ENCODE measurements at places on chromosomes 16 and 17.
A peak's percentile ranks its signal among the peaks of the same experiment; 100 is the strongest.

- DNase-seq: peak; percentile 64
These were observed 8.2 kb downstream of the RHBDF2 start for GRCh38 chr17:76492989-76493501.

DNA sequence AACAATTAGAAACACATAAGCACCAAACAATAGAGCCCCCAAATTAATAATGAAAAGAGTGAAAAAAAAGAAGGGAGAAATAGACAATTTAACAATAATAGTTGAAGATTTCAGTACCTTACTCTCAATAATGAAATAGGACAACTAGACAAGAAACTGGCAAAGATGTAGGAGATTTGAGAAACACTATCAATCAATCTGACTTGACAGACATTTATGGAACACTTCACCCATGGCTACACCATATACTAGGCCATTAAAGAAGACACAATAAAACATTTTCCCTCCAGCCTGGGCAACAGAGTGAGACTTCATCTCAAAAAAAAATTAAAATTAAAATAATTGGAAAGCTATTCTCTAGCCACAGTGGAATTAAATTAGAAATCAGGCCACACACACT, 5.0 kb upstream of the DUS1L start:
- no peak for DNase-seq

GRCh38 chr16:66551788-66552285, 539 bp upstream of the CKLF start:
- DNase-seq: no peak

- no peak for DNase-seq
These were observed 18.7 kb upstream of the IL34 start for GRCh38 chr16:70627696-70628095.

GRCh38 chr16:15053904-15054303, 2.0 kb downstream of the NTAN1 start:
- no peak for DNase-seq

GRCh38 chr16:12239226-12239625, 262.7 kb downstream of the SNX29 start:
- no peak for DNase-seq

GRCh38 chr16:72234387-72234786, 62.4 kb upstream of the PMFBP1 start:
- DNase-seq: no peak

- DNase-seq: no peak
These were observed 43.3 kb downstream of the TIMM22 start for GRCh38 chr17:1040216-1040600.

GRCh38 chr17:49344914-49345313, 17.1 kb downstream of the ZNF652 start:
- DNase-seq: no peak

GRCh38 chr17:17919169-17920107, 52.8 kb downstream of the TOM1L2 start:
- peak; percentile 64 for DNase-seq

GRCh38 chr16:56075732-56076388, 115.4 kb upstream of the GNAO1 start:
- DNase-seq: no peak

DNA sequence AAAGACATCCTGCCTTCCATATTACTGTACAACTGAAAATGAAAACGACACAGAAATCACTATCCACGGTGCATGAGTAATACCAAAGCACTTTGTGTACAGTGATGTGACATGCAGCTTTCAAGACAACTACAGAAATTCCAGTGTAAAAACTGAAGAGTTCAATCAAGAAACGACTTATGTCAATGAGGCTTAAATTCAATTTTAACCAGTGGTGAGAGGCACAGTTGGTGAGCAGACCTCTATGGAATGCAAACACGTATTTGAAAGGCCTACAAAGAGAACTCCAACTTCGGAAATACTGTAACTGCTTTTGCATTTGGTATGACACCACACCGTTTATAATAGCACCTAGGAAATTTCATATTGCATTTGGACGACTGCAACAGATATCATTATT, 87.6 kb downstream of the USP31 start:
- DNase-seq: no peak

DNA sequence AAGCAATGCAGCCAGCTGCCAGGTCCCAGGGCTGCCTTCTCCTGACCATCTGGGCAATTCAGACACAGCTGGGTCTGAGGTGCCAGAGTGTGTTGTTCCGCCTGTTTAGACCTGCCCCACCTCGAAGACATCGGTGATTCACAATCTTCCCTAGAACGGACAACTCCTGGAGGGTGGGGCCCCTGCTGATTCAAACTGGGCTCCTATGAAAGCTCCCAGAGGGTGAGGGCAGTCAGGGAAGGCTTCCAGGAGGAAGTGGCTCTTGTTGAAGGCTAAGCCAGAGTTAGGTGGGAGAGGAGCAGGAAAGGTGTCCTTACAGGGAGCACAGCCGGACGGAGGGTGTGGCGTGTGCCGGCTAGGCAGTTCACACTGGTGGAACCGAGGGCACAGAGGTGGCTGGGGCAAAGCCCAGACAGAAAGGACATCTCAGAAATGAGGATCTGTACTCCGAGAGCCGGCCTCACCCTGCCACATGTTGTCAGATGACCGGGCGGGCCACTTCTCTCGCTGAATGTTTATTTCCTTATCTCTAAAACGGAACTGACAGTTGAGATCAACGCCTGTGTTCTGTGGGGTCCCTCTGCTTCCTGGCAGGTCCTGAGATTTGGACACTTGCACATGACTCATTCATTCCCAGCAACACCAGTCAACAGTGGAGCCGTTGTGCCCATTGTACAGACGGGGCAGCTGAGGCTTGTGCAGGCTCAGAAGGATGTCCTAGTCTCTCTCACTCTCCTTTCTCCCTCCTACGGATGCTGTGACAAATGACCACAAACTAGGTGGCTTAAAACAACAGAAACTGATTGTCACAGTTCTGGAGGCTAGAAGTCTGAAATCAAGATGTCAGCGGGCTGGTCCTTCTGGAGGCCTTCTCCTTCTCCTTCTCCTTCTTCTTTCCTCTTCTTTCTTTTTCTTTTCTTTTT, 26.9 kb upstream of the LITAF start:
- no peak for DNase-seq

DNA sequence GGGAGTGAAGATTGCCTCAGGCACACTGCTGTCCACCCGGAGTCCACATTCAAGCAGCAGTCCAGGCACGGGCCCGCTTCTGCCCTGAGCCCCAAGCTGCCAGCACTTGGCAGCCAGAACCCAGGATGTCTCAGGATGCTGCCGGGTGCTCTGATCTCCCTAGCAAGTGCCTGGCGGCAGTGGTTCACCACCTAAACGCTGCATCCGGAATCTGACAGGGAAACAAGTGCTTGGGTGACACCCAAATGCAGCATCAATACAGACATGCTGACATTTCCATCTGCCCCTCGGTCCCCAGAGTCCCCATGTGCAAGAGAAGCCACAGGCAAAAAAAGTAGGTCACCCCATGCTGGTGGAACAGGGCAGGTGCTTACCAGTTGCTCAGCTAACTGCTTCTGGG, 197.1 kb upstream of the RPL38 start:
- no peak for DNase-seq

DNA sequence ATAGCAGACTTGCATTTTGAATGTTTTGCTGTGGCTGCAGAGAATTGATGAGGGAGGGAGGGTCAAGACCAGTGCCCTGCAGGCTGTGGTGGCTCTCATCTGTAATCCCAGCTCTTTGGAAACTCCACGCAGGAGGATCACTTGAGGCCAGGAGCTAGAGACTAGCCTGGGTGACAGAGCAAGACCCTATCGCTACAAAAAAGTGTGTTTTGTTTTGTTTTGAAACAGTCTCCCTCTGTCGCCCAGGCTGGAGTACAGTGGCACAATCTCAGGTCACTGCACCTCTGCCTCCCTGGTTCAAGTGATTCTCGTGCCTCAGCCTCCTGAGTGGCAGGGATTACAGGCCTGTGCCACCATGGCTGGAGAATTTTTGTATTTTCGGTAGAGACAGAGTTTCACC, 1.9 kb upstream of the UBE2G1 start:
- no peak for DNase-seq

- DNase-seq: no peak
These were observed 17.6 kb downstream of the CASC3 start for GRCh38 chr17:40157973-40158372.

DNA sequence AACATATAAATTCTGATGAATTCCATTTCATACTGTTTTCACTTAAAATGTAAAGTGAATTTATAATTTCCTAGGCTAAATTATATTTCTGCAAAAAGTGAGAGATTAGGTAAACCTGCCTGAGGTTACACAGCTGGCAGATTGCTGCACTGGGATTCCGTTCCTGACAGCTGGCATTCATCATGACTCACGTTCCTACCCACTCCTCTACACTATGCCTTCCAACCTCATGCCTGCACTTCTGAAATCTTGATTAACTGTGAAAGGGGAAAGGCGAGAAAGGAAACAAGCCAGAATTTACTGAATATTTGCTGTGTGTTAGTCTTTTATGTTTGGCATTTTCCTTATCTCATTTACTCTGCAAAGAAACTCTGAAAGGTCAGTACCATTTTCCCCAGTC, 73.3 kb upstream of the MON1B start:
- no peak for DNase-seq

GRCh38 chr17:21129023-21129681, 2.4 kb downstream of the DHRS7B start:
- no peak for DNase-seq

DNA sequence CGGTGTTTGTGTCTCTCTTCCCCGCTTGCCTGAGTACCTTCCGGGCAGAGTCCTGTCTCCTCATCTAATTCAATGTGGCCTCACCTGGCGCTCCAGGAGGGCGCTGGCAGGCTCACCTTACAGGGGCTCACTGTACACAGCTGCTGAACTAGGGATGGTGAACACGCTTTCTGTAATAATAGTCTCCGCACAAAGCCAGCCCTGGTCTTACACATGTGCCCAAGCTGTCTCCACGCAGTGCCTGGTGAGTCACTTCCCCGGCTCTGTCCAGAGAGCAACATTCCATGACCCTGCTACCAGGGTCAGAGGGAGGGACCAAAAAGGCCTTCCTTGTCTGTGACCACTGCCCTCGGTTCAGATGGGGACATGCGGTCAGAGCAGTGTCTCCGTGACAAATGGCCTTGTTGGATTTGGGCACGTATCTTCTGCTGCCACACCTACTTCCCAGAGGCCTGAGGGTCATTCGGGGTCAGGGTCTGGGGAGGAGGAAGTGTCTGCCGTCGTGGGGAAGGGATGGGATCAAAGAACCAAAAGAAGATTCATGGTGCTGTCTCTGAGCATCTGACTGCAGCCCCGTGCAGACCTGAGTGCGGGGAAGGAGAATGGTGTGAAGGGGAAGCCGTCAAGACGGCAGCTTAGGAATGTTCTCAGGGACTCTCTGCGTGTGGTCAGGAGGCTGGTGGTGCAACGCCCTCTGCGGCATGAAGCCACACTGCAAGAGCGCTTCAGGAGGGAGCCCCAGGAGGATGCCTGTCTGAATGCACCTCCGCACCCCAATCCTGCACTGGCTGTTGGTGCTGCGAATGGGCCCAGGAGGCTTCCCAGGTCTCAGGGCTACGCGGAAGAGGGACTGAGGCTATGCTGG, 68.8 kb downstream of the IL21R start:
- no peak for DNase-seq

DNA sequence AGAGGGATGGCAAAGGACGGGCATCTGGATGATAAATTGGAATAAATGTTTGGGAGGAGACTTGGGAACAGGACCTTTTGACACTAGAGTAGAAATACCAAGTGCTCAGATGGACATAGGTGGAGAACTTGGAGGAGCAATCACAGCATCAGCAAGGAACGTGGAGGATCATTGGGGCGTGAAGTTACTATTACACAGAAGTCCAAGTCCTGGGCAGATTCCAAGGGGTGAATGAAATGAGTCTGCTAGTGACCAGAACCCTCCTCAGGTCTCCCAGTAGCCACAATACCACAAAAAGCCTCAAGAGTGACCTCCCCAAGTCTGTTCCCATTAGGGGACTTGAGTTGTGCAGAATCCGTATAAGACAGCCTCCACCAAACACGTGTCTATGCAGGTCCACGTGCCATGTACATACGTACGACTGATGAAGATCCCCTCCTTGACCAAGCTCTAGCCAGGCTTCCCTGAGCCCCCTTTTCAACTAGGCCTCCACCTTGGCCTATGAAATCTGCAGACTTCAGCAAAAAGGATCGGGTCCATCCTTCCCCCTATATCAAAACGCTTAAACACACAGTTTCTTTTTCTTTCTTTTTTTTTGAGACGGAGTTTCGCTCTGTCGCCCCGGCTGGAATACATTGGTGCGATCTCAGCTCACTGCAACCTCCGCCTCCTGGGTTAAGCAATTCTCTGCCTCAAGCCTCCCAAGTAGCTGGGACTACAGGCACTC, 2.2 kb downstream of the C17orf67 start:
- no peak for DNase-seq

DNA sequence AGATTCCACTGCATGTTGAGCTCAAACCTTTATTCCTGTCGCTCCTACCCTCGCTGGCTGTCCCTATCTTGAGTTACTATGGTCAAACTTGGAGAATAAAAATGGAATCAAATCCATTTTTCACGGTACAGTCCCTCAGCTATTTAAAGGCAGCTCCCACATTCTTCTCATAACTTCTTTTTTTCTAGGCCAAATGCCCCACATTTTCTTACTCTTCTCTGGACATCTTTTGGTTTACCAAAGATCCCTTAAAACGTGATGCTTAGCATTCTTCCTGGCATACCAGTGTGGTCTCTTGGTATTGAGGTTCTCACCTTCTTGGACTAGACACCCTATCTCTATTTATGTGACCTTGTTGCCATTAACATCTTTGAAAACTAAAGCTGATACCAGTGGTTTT, 48.3 kb upstream of the MAF start:
- no peak for DNase-seq

DNA sequence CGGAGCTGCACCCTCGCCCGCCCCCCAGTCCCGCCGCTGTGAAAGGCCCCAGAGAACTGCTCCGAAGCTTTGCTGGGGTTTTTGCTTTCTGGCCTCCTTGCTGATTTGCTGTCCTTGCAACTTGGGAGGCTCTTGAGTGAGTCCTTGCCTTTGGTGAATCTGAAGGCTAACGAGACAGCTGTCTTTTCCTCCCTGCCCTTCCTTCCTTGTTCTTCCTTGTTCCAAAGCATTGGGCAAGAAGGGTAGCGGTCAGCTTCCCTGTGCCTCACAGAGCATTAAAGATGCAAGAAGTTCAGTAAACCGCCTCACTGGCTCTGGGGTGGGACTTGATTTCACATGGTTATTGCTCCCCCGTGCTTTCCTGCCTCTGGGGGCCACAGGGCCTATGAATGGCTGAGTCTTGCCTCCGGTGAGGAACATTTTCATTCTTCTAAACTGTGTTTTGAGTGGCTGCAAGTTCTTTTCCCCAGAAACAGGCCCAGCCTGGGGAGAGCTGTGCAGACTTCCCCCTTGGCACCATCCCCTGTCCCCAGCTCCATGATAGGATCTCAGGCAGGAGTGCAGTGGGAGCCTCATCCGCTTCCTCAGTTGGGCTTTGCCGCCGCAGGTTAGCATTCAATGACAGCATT, 1.4 kb downstream of the YPEL2 start:
- DNase-seq: peak; percentile 28

DNA sequence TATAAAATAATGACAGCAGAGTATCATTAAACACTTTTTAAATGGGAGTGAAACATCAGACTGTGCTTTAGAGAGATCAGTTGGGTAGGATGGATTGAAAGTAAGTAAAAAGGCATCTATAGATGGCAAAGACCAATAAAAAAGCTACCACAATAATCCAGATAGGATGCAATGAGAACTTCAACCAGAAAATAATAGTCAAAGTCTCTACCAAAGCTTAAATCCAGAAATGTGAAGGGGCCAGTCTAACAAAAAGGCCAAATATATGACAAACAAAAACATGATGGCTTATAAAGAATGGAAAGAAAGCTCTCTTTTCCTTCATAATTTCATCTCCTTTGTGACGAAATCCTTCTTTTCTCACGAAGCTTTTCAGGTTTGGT, 12.3 kb downstream of the KANSL1 start:
- no peak for DNase-seq
